ENCODE measurements at places on chromosomes 4 and X. TPM values are rescaled to one million over a fixed set of nuclear protein-coding genes. Genes with fewer than 3 reads are reported as not detected.

Gene STS
- 8.5 TPM for total RNA-seq

Gene ADH1B
- total RNA-seq = 1,563 TPM

Gene KDM6A
- total RNA-seq = 26.9 TPM

Gene GAGE2A
- total RNA-seq = not detected

Gene FAAH2
- total RNA-seq = 1.2 TPM

- H3K27me3 ChIP-seq = no peaks in the 10 kb centered on the region
- H3K27ac ChIP-seq = no peak overlapping the region
- no peak for DNase-seq
- peak overlapping the region; percentile 79 for H3K4me3 ChIP-seq
- H3K36me3 ChIP-seq = no peaks in the 10 kb centered on the region
These were observed 603 bp downstream of the MAD2L1 start for GRCh38 chr4:120065974-120066516.

GRCh38 chr4:15963576-15963975, 601 bp upstream of the FGFBP2 start:
- H3K36me3 ChIP-seq = no peaks in the 10 kb centered on the region
- H3K4me1 ChIP-seq = no peaks in the 10 kb centered on the region

DNA sequence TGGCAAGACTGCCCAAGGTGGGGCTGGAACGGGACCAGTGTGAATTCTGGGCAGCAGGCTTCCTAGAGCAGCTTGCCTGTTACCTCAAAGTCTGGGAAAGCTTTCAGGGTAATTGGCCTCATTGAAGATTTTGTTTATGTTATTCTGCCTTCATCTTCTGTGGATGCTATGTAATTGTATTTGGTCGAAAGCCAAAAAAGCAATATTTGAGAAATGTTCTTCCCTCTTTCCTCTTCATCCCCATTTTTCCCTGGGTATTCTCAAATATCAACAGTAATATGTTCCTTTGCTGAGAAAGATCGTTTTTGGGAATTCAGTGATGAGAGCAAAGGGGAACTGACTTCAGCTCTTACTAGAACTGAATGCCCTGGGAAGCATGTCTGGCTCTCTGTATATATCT, 12.9 kb downstream of the TMEM131L start:
- H3K4me1 ChIP-seq = peaks cover 23% of the 10 kb centered on the region
- no peak overlapping the region for H3K27ac ChIP-seq

GRCh38 chr4:84298023-84298718, 200.9 kb downstream of the NKX6-1 start:
- no peak overlapping the region for H3K27ac ChIP-seq
- DNase-seq = no peak
- H3K4me1 ChIP-seq = no peaks in the 10 kb centered on the region
- H3K36me3 ChIP-seq = no peaks in the 10 kb centered on the region
- no peak overlapping the region for H3K4me3 ChIP-seq

DNA sequence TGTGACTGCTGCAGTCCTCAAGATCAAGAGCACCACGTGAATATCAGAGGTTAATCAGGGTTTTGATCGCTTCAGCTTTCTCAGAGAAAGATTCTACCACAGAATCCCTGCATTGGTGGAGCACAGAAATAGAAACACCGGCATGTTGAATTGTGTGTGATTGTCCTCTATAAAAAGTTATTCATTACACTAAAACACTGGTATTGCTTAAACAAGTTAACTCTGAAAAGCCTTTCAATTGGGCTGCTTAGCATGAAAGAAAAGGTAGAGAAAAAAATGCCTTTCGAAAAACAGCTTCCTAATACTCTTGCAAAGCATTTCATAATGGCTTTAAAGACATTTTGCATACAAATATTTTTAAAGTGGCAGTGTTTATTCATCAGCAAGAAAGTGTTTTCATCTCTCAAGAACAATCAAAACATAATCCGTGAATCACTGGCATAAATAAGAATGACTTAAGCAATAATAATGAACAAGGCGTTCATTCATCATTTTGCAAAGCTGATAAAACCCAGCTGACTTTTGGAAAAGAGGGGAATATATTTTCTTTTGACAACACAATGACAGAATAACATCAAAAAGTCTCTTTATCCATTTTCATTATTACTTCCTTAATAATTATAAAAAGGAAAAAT, 61.1 kb downstream of the HELT start:
- no peak overlapping the region for H3K27ac ChIP-seq
- DNase-seq = no peak
- H3K4me1 ChIP-seq = no peaks in the 10 kb centered on the region
- H3K36me3 ChIP-seq = no peaks in the 10 kb centered on the region

DNA sequence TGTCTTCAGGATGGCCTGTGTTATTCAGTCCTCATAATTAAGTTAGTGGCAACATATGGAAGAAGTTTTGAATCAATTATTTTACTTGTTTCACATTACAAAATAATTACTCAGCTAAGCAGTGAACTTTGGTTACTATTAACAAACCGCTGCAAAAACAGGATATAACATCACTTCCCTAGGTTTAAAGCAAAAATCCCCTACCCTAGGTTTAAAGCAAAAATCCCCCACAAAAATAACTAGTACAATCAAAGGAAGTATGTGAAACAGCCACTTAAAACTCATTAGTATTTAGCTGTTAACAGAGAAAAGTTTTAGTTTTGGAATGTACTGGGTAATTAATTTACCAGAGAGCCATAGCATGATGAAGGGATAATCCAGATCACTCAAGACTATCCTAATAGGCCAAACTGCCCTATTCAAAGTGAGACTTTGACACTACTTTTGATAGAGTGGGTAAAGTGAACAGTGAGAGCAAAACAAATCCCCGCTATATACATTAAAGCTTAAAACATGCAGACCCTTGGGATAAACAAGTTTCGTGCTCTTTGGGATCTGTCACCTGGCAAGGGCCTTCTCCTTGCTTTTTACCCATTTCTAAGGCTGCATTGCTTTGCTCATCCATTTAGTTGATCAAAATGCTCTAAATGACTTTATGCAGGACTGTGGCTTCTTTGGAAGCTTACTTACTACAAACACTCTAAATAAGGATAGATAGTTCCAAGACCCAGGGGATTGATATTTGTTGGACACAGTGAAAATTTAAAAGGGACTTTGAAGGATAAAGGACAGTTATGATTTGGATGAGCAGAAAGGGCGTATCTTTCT, 36.4 kb upstream of the GPR174 start:
- H3K27ac ChIP-seq = no peak overlapping the region
- no peak for DNase-seq
- no peaks in the 10 kb centered on the region for H3K4me1 ChIP-seq
- no peaks in the 10 kb centered on the region for H3K27me3 ChIP-seq
- H3K4me3 ChIP-seq = no peak overlapping the region
- H3K36me3 ChIP-seq = no peaks in the 10 kb centered on the region

GRCh38 chr4:13325744-13326143, 158.4 kb downstream of the RAB28 start:
- no peaks in the 10 kb centered on the region for H3K36me3 ChIP-seq
- no peaks in the 10 kb centered on the region for H3K27me3 ChIP-seq
- no peak overlapping the region for H3K27ac ChIP-seq
- H3K4me3 ChIP-seq = no peak overlapping the region
- DNase-seq = no peak

DNA sequence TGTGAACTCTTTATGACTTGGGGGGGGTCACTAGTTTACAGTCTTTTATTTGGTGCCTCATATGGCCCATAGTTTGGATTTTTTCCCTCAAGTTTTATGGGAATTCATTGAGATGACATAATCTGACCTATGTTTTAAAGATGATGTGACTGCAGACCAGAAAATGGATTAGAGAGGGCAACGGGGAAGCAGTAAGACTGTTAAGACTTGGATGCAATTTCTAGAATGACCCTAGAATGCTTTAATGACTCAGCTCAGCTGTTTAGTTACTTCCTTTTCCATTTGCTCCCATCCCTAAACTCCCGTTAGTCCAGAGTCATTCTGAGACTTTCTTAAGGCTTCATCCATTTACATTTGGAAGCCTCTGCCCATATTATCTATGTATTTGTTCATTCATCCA, 59.9 kb upstream of the PDGFRA start:
- no peaks in the 10 kb centered on the region for H3K36me3 ChIP-seq
- no peak overlapping the region for H3K4me3 ChIP-seq
- DNase-seq = no peak
- H3K4me1 ChIP-seq = peaks cover 29% of the 10 kb centered on the region
- no peak overlapping the region for H3K27ac ChIP-seq
- H3K27me3 ChIP-seq = no peaks in the 10 kb centered on the region

GRCh38 chr4:143383005-143383574, 46.4 kb downstream of the GAB1 start:
- H3K4me1 ChIP-seq = peaks cover 51% of the 10 kb centered on the region
- DNase-seq = no peak

GRCh38 chr4:13493793-13494192, 9.7 kb upstream of the RAB28 start:
- H3K4me1 ChIP-seq = no peaks in the 10 kb centered on the region
- no peak overlapping the region for H3K4me3 ChIP-seq
- no peak for DNase-seq
- no peaks in the 10 kb centered on the region for H3K36me3 ChIP-seq

DNA sequence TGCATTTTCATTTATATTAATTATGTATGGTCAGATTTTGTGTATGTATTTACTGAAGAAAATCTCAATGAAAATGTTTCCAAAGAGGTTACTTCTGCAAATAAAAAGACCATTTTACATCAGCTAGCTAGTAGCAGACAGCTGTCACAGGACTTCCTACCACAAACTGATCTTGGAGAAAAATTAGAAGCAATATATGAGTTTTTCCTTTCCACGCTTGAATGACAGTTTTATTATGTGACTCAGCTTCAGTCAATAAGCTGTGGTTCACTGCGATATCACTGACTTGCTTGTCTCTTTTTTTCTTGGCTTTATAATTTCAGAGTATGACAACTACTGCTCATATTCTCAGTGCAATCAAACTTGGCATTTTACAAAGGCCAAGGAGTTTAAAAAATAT, 787.4 kb upstream of the GALNTL6 start:
- H3K4me1 ChIP-seq = no peaks in the 10 kb centered on the region
- DNase-seq = no peak
- H3K36me3 ChIP-seq = no peaks in the 10 kb centered on the region
- H3K27me3 ChIP-seq = no peaks in the 10 kb centered on the region
- H3K4me3 ChIP-seq = no peak overlapping the region
- H3K27ac ChIP-seq = no peak overlapping the region

DNA sequence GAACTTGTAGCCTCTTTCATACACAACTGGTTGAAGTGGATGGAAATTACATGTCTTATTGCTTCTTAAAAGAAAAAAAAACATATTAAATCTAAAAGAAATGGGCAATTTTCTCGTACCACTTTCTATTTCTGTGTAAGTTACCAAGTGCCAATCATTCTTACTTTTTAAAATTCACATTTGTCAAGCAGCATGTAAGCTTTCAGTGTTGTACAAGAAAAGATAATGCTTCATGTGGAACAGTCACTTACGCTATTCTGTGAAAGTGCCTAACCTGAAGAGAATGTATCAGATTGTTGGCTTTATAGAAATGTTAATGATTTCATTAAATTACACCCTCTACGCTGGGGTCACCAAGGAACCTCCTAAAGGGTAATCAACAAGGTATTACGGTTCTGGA, 4.4 kb upstream of the DCTD start:
- no peak overlapping the region for H3K27ac ChIP-seq
- H3K27me3 ChIP-seq = no peaks in the 10 kb centered on the region
- H3K4me1 ChIP-seq = peaks cover 8% of the 10 kb centered on the region
- H3K4me3 ChIP-seq = no peak overlapping the region
- no peaks in the 10 kb centered on the region for H3K36me3 ChIP-seq
- no peak for DNase-seq

DNA sequence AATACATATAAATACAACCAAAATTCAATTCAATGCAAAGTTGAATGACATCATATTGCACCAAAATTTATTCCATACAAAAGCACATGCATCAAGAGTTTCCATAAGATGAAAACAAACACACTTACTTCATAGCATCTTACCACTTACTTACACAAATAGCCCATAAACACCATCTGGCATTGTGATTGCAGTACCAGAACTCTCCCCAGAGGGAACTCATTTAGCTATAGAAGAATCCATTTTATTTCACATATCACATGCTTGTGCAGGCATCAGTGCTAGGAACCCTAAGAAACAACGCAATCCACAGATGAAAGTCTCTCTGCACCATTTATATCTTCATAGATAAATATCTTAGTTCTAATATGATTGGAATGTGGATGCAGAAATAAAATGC, 77.9 kb downstream of the SLC7A11 start:
- H3K27me3 ChIP-seq = no peaks in the 10 kb centered on the region
- H3K27ac ChIP-seq = no peak overlapping the region
- H3K4me3 ChIP-seq = no peak overlapping the region
- no peaks in the 10 kb centered on the region for H3K36me3 ChIP-seq
- no peak for DNase-seq
- H3K4me1 ChIP-seq = no peaks in the 10 kb centered on the region

DNA sequence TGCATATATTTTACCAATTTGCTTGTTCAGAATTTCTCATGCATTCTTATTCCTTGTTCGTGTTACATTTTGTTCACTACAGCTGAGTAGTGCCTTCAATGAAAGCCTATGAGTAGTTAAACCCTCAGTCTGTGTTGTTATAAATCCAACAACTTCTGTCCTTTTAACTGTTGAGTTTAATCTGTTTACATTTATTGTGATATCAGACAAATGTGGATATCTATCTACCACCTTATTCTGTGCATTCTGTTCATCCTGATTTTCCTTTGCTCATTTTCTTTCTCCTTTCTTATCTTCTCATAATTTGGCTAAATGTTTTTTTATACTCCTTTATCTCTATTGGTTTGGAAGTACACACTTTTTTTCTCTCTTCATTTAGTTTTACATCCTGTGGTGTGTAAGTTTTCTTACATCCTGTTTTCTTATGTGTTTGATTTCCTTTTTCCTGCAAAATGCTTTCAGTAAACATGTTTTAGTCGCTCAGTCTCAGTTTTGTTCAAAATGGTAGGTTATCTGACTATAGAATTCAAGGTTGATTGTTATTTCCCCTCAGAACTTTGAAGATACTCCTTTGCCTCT, 54.2 kb downstream of the CASP6 start:
- no peaks in the 10 kb centered on the region for H3K36me3 ChIP-seq
- no peaks in the 10 kb centered on the region for H3K27me3 ChIP-seq
- no peaks in the 10 kb centered on the region for H3K4me1 ChIP-seq
- no peak overlapping the region for H3K27ac ChIP-seq
- no peak overlapping the region for H3K4me3 ChIP-seq

DNA sequence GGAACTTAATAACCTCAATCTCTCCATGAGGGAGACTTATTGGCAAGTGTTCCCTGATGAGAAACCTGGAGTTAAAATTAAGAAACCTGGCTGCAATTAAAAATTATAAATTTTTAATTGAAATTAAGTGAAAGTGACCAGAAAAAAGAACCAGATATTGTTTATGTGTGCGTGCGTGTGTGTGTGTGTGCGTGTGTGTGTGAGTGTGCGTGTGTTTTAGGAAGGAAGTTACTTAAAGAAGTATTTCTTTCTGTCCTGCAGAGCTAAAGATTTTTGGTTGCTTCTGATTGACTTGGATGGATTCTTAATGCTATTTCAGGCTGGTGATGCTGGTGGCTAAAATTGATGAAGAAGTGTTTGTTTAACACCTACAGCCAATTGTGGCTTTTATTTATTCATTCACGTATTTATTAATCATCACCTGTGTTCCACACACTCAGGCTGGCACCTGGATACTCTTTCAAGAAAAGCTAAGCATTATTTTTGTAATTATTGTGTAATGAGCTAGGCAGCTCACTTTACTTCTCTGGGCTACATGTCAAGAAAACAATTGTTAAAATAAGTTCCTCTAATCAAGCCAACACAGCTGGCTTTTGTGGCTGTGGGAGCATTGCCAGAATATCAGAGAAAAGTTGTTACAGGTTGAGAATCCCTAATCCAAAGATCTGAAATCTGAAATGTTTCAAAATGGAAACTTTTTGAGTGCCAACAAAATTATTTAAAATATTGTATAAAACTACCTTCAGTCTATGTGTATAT, 68.5 kb downstream of the CEP44 start:
- H3K27ac ChIP-seq = no peak overlapping the region
- no peaks in the 10 kb centered on the region for H3K27me3 ChIP-seq
- DNase-seq = no peak
- no peak overlapping the region for H3K4me3 ChIP-seq
